Parietal lobe (tissue), 2 donors: ENCODE measurements at places on chromosomes 3 and 15. TPM values are rescaled to one million over a fixed set of nuclear protein-coding genes. Genes with fewer than 3 reads are reported as not detected.

Gene SAMD7
- total RNA-seq = not detected

Gene IRAK2
- total RNA-seq = 2.5 TPM

Gene ACTC1
- total RNA-seq = under 0.01 TPM

Gene PP2D1
- not detected for total RNA-seq

Gene CLK3
- 59.2 TPM for total RNA-seq

Gene EFL1
- total RNA-seq = 42.3 TPM

Gene PIK3CA
- 77.6 TPM for total RNA-seq

Gene RPS27L
- 16.3 TPM for total RNA-seq

Gene MEX3B
- 82.0 TPM for total RNA-seq

Gene DUOXA2
- not detected for total RNA-seq

Gene LCTL
- total RNA-seq = not detected

Gene UBP1
- 132 TPM for total RNA-seq

Gene OR5K3
- not detected for total RNA-seq

Gene SI
- total RNA-seq = not detected

Gene SNRPA1
- 25.0 TPM for total RNA-seq

Gene IL5RA
- 1.3 TPM for total RNA-seq

Gene TMOD3
- 35.1 TPM for total RNA-seq

Gene CCK
- 7.8 TPM for total RNA-seq

Gene TRH
- 1.6 TPM for total RNA-seq

Gene DNASE1L3
- not detected for total RNA-seq

Gene KCNH8
- 19.4 TPM for total RNA-seq

Gene RSRC1
- 47.0 TPM for total RNA-seq

Gene SERINC4
- not detected for total RNA-seq

Gene TTLL13
- total RNA-seq = not detected

Gene ADGRG7
- not detected for total RNA-seq

Gene SLC9A9
- 5.0 TPM for total RNA-seq
